ENCODE measurements at places on chromosomes 11 and 22. TPM values are rescaled to one million over a fixed set of nuclear protein-coding genes. Genes with fewer than 3 reads are reported as not detected.

SCARF2 gene
- 1.1 TPM for total RNA-seq

ARHGAP8 gene
- 13.0 TPM for total RNA-seq

DNA sequence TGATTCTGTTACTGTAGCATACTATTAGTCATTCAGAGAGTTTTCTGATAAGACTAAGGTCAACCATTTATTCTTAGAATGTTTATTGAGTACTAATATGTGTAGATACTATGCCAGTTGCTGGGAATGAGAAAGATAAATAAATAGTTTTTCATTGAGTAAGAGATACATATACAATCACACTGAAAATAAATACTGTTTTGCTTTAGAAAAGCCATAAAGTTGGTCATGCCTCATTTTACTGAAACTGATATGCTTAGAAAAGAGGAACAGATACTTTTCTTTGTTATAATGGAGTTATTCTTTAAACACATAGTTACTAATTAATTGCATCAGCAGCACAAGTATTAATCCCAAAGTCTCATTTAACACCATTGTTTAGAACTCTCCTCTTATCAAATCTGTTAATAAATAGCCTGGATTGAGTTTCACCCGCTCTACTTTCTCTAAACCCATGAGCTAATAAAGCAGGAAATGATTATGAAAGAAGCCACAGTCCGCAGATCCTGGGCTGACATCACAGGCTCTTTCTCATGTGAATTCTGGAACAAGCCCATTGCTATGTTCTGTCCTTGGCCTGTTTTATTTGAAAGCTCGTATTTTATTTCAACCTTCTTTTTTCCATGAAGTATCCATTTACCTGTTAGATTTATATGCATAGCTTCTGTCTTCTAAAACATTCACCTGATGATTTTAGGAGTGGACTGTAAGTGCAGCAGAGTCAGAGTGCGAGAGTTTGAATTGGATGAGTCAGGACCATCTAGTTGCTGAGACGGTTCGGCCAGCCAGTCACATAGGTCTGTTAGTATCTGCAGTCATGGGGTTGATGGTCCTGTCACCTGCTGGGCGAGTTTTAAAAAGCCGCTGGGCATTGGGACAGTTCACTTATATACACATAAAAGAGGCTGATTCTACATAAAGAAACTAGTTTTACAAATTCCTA is 35.5 kb downstream of the PIWIL4 start:
- DNase-seq: no peak

AMPD3 gene
- total RNA-seq: 10.5 TPM

DNA sequence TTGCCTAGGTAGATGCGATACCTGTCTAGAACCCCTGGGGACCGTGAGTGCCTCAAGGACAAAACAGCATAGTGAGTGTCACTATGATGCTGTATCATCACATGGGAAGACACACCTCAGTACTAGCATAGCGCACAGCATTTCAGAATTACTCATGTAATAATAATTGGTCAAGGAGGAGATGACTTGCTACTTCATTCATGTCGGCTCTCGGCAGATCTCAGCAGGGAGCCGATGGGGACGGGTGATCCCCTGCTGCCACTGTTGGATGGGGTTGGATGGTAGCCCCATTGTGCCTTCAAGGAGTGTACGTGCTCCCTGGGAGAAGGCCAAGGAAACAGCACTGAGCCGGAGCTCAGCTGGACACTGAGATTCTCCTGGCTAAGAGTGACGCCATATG is 186.9 kb downstream of the EFCAB6 start:
- no peak for DNase-seq

- no peak for DNase-seq
Measured at GRCh38 chr11:73963861-73964260, 13.0 kb downstream of the DNAJB13 start.

Measured in esophagus squamous epithelium (tissue), 5 donors.